ENCODE measurements at places on chromosomes 7 and 10.
A peak's percentile ranks its signal among the peaks of the same experiment; 100 is the strongest.

DNA sequence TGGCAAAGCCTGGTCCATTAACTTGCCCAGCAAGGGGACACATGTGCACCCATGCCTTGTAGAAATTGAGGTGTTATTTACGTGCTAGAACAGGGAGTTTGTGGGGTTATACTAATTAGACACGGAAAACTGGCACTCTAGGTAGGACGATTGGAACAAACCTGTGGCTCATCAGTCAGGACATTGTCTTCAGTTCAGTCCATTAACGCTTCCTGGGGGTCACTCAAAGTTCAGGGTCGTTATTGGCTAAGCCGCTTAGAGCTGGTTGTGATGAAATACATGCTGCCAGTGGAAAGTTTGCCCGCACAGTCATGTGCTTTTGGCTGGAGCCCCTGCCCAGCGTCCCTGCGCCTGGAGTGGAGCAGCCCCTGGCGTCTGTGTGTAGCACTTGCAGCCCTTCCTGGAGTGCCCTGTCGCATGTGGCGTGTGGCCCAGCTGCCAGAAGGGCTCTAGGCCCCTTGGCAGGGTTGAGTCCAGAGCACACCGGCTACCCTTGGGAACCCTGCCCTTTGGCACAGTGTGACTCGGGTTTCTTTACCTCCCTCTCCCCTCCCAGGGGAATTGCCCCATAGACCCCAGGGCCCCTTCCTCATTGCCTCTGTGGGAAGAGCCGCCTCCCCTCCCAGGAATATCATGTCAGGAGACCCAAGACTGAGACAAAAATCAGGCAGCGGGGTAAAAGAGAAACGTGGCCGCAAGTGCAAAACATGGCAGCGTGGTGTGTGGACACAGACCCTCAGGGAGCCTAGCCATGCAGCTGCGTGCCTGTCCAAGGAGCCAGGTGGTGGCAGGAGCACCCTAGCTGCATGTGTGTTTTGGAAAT is 9.8 kb downstream of the ZNF775 start:
- DNase-seq: peak; percentile 29

DNA sequence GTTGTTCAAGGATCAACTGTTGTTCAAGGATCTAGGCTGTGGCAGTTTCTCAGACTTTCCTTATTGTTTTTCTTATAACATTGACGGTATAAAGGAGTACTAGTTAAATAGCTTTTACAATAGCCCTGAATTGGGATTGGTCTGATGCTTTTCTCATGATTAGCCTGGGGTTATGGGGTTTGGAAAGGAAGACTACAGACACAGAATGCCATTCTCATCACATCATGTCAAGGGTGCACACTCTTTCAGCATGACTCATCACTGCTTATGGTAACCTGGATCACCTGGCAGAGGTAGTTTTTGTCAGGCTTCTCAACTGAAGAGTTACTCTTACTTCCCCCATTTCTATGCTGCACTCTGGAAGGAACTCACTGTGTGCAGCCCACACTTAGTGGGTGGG is 194.2 kb upstream of the NPSR1 start:
- DNase-seq: no peak

DNA sequence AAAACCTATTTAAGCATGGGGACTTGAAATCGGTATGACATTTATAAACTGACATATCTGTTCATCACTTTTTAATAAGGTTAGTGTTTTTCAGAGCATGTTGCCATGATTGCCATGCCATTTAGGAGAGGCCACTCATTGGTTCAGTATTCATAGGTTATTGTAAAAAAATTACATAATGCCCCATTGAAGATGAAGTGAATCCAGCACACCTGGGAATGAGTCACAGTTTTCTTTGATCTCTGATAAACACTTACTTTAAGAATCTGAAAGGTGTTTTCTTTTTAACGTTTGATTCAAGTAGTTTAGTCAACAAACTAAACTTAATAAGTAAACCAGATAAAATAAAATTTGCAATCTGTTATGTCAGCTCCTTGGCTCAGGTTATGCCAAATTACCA is 278.3 kb downstream of the ARL4A start:
- no peak for DNase-seq

DNA sequence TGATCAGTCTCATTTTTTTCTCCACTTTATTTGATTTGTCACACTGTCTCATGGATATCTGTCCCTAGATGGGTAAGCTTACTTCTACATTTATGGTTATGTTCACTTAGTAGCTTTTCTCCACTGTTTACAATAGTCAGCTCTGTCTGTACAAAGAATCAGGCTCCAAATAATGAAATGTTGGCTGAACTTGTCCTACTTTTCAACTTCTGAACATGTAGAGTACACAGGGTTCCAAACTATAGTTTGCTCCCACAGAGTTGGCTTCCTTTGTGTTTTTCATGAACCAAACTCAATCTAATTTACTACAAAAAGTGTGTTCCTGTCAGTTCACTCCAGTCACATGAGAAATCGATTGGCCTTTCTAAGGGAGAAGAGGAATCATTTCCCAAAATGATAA is 175.0 kb downstream of the CCDC71L start:
- DNase-seq: no peak

GRCh38 chr10:76218035-76218434 is 786.6 kb downstream of the LRMDA start:
- no peak for DNase-seq

All from NCI-H510A (cell line).